ENCODE measurements at places on chromosomes 7 and 10. TPM values are rescaled to one million over a fixed set of nuclear protein-coding genes. Genes with fewer than 3 reads are reported as not detected.

DNA sequence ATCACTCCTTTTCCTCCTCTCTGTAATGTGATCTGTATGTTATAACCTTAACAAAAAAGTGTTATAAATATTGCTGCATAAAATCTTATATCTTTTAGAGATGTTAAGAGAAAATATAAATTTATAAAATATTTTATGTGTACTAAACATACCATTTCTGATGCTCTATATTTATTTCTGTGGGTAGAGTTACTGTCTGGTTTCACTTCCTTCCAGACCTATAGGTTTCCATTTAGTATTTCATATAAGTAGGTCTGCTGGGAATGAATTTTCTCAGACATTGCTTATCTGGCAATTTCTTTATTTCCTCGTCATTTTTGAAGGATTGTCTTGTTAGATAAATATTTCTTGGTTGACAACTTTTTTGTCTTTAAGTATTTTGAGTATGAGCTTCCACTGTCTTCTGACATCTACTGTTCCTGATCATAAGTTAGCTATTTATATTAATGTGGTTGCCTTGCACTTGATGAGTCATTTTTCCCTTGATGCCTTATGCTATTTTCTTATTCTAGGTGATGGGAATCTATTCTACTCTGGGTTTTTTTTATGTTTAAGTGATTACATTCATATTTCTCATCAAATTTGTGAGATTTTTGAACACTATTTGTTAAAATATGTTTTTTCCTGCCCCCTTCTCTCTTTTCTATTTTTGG is 11.2 kb upstream of the THSD7A start:
- no peak for DNase-seq

Gene PANK1
- polyA plus RNA-seq = 18.0 TPM

GRCh38 chr7:124688991-124689390 is 76.6 kb downstream of the GPR37 start:
- DNase-seq = no peak

Gene TM9SF3
- polyA plus RNA-seq = 25.2 TPM

GRCh38 chr7:71186535-71187057 is 54.7 kb downstream of the GALNT17 start:
- DNase-seq = no peak

- DNase-seq = no peak
These were observed 38.0 kb downstream of the INPP5A start for GRCh38 chr10:132575320-132576201.

DNA sequence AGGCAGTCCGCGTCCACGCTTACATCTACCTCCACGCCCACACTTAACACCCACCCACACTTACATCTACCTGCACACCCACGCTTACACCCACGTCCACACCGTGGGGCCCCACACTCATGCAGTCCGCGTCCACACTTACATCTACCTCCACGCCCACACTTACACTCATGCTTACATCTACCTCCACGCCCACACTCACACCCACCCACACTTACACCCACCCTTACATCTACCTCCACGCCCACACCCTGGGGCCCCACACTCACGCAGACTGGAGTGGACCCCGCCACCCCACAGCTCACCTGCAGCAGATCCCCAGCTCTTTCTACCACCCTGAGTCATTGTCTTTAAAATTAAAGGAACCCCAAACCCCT is 32.4 kb upstream of the PWWP2B start:
- peak; percentile 77 for DNase-seq

Gene FKBP6
- polyA plus RNA-seq = not detected

Gene KAT6B
- 9.1 TPM for polyA plus RNA-seq

Gene TMEM196
- not detected for polyA plus RNA-seq

- DNase-seq = no peak
These were observed 612.4 kb downstream of the ANKRD7 start for GRCh38 chr7:118836933-118837332.

DNA sequence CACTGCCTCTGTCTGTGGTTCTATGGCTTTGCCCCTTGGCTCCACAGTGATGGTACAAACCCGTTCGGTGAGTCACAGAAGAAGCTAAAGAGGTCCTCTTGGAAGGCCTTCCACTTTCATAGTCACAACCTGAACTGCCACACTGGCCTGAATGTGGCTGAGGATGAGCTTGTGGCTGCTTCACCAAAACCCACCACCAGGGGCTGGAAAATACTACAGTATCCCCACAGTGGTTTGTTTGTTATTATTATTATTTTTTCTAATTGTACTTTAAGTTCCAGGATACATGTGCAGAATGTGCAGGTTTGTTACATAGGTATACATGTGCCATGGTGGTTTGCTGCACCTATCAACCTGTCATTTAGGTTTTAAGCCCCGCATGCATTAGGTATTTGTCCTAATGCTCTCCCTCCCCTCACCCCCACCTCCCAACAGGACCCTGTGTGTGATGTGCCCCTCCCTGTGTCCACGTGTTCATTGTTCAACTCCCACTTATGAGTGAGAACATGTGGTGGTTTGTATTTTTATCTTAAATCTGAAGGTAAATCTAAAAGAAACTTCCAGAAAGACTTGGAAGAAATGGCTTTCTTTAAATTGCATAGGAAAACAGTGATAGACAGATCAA is 160.8 kb upstream of the NPSR1 start:
- DNase-seq = no peak

- DNase-seq = no peak
These were observed 305.5 kb downstream of the C7orf25 start for GRCh38 chr7:42606193-42606905.

Gene POM121L12
- polyA plus RNA-seq = not detected

Gene SLC26A3
- 326 TPM for polyA plus RNA-seq

Gene KNDC1
- polyA plus RNA-seq = not detected

Gene NPFFR1
- polyA plus RNA-seq = not detected

DNA sequence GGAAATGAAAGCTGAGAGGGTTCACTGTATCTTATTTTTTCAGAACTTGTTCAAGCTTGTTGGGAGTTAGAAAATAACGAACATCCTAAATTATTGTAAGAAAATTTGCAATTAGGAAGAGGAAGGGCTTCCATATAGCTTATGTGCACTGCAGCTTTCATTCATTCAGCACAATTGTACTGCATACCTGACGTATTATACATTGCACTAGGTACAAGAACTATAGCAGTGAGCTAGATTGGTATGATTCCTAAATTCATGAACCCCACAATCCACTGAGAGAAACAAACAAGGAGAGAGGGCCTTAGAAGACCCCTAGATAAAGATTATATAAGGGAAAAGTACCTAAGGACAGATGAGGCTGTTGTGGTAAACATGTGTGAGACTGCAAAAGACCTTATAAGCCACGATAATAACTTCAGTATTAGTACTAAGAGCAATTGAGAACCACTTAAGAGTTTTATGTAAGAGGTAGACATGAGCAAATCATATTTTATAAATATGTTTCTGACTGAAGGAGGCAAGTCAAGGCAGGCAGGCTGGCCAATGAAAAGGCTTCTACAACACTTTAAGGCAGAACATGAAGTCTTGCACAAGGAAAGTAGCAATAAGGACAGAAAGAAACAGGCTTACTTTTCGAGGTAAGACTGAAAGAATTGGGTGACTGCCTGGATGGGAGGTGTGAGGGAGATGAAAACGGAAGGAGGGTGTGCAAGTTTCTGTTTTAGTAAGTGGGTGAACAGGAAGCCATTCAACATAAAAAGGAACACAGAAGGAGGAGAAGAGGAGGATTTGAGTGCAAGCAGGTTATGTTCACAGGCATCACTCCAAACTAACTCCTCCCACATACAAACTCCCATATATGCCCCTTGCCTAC is 77.9 kb upstream of the LRRN3 start:
- DNase-seq = no peak

Gene THNSL1
- 2.1 TPM for polyA plus RNA-seq

Gene ADAMTS14
- polyA plus RNA-seq = 0.99 TPM

GRCh38 chr7:121019018-121019417 is 30.5 kb downstream of the CPED1 start:
- no peak for DNase-seq

GRCh38 chr7:82210416-82211184 is 233.0 kb downstream of the CACNA2D1 start:
- DNase-seq = no peak

- DNase-seq = no peak
These were observed 343.0 kb upstream of the PCDH15 start for GRCh38 chr10:55144001-55144400.
